NCI-H2081 (cell line): ENCODE measurements at places on chromosomes 7 and 10.

DNA sequence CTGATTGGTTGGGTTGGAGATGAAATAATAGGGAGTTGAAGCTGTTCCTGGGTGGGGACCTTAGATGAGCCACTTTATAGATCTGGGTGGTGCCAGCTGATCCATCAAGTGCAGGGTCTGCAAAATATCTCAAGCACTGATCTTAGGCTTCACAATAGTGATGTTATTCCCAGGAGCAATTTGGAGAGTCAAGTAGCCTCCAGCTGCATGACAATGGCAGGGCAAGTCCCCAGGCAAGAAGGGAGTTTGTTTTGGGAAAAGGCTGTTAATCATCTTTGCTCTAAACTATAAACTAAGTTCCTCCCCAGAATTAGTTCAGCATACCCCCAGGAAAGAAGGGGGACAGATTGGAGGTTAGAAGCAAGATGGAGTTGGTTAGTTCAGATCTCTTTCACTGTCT lies 47.7 kb upstream of the WAPL start:
- no peak for DNase-seq

- no peak for DNase-seq
Observed at GRCh38 chr7:55524558-55525310, 47.6 kb downstream of the VOPP1 start.

DNA sequence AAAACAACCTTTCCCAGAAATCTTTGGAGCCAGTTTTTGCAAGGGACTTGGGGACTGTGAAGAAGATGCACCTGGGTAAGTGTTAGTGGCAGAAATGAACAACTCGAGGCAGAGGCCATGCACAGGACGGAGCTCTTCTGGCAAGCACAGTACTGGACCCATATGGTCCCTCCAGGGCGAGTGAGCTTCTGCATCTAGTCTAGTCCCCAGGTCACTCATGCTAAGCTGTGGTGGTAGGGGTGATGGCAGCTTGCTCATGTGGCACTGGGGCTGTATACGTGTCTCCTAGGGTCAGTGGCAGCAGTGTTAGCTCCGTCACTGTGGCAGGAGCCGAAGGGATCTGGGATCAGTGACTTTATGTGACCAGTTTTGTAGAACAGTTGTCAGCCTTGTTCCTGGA lies 9.3 kb upstream of the LRRC61 start:
- no peak for DNase-seq

- no peak for DNase-seq
Observed at GRCh38 chr10:107687701-107688100, 523.2 kb upstream of the SORCS1 start.

DNA sequence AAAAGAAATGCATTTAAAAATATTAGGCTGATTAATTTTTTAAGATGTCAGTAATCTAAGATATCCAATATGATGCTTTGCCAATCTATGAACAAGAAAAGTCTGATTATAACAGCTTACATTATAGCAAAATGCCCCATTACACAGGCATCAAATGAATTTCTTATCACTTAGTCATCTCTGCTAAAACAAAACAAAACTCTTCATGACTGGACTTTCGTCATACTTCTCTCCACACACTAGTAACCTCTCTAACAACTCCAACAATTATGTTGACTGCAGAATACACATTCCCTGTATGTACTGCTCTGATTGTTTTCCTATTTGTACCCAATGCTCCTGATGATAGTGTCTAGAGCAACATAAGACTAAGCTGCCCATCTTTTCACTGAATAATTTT lies 3.8 kb upstream of the MKI67 start:
- DNase-seq, result no peak

- no peak for DNase-seq
Observed at GRCh38 chr7:17029150-17029549, 147.4 kb upstream of the AGR3 start.
